ENCODE measurements at places on chromosomes 7 and 10. TPM values are rescaled to one million over a fixed set of nuclear protein-coding genes. Genes with fewer than 3 reads are reported as not detected.

CCDC172 gene
- total RNA-seq: not detected

MSS51 gene
- 0.71 TPM for total RNA-seq

GRID1 gene
- total RNA-seq: 0.24 TPM

SLC39A12 gene
- total RNA-seq: not detected

MUC12 gene
- 20.6 TPM for total RNA-seq

WIPF3 gene
- total RNA-seq: 0.45 TPM

GPRIN2 gene
- total RNA-seq: 37.6 TPM

DGKI gene
- total RNA-seq: 0.20 TPM

CTAGE8 gene
- total RNA-seq: not detected

Measured in A549 treated with CORT108297 at 1 μM for 4 hours (cell line).